Cerebellar cortex (tissue), 1 donor: ENCODE measurements at places on chromosomes 7 and 10.

DNA sequence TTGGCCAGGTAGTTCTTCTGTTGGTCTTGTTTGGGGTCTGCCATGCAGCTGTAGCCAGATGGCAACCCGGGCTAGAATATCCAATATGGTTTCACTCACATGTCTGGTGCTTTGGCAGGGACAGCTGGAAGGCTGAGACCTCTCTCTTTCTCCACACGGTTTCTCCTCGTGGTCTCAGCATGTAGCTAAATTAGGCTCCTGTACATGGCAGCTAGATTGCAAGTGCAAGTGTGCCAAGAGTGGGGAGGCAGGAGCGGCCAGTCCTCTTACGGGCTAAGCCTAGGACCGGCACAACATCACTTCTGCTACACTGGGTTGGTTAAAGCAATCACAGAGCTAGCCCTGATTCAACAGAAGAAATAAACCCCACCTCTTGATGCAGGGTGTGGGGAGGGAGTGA lies 9.3 kb upstream of the PDE1C start:
- peak; percentile 82 for DNase-seq

GRCh38 chr10:13271552-13272163 lies 28.2 kb downstream of the PHYH start:
- DNase-seq = peak; percentile 27

- DNase-seq = no peak
Measured at GRCh38 chr10:61142987-61143386, 199.0 kb upstream of the RHOBTB1 start.

- DNase-seq = no peak
Measured at GRCh38 chr7:55588976-55589604, 16.8 kb upstream of the VOPP1 start.

GRCh38 chr7:131021460-131021859 lies 287.5 kb upstream of the KLF14 start:
- no peak for DNase-seq

DNA sequence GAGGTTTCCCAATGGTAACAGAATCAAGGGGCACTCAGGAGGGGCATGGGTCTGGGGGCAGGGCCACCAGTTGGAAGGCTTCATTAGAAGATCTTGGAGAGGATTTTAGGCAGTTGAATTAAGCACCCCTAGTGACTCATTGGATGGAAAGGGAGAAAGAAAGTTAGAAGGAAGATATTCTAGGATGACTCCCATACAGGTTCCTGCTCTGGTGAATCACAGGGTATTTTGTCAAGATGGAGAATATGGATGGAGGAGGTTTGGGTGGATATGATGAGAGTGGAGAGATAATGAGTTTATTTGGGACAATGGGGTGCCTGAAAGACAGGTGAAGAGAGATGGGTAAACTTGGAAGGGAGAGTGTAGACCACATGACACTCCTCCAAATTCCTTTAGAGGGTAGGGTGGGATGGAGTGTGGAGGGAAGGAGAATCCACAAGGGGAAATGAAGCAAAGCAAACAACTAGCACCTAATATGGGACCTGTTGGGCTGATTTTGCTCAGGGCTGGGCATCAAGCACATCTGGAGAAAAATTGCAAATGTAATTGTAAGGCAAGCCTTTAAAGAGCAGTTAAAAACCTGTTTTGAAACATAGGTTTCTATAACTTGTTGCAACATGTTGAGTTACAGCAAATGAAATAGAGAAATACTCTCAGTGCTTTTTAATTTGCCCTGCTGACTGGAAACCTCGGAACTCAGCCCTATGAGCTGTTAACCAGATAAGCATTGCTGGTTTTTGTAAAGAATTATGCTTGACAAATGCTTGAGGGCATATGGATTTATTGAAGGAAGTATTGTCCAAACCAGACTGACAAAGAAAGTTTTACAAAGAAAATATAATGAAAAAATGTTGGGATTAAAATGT lies 2.9 kb upstream of the ENTPD7 start:
- no peak for DNase-seq

DNA sequence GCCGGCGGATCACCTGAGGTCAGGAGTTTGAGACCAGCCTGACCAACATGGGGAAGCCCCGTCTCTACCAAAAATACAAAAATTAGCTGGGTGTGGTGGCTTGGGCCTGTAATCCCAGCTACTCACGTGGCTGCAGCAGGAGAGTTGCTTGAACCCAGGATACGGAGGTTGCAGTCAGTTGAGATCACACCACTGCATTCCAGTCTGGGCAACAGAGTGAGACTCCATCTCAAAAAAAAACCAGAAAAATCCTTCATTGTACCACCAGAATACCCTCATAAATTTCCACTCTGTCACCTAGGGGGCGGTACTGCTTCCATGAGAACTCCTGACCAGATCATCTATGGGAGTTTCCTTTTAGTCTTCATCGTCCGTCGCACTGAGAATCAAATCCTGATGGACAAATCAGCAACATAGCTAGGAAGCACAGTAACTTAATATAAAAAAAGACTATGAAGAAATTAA lies 225.8 kb upstream of the KLF14 start:
- DNase-seq = no peak

- DNase-seq = peak; percentile 69
Measured at GRCh38 chr10:114550756-114551635, 107.1 kb downstream of the ABLIM1 start.

DNA sequence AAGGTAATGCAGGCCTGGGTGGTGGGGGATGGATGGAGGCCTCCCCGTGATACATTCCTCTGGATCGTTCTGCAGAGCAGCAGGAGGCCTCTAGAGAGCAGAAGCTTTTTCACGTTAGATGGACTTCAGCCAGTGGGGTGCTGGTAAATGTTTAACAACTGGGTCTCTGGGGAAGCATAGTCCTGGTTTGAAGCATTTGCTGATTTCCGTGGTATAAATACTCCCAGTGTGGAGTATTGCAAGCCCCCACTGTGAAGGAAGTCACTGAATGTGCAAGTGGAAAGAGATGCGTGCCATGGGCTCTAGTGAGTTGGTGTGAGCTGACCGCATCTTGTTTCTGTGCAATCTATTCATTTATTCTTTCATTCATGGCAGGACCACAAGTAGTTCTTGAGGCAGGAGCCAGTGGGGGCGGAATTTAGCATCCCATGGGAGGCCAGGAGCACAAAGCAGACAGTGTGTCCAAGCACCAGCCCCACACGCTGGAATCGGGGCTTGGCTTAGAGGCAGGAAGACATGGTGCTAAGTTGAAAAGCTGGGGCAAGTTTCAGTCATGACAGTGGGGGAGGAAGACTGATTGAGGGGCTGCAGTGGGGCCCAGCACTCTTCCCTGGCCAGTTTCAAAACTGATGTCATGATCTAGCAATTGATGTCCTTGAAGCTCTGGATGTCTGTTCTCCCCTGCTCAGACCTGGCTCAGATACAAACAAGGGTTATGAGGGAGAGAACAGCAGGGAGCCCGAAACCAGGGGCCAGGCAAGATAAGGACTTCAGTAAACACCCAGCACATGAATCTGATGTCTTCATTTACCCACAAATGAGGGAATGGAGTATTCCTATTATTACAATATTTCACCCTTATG lies 280.9 kb upstream of the LYZL1 start:
- DNase-seq = no peak

GRCh38 chr7:36615852-36616540 lies 108.3 kb downstream of the AOAH start:
- no peak for DNase-seq

DNA sequence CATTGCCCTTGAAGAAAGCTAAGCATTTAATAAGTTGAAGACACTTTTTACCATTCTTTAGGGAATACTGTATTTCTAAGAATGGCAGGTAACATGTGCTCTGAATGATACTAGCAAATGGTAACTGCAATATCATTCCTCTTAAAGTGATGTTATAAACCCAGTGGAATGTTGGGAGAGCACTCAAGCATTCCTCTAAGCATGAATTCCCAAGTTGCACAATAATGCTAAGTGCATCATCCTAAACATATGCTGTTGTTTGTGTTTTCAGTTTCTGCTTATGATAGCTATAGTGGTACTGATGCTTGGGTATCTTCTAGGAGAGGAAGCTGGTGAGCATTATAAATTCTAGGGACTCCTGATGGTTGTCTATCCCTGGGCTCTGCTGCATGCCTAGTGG lies 673.9 kb downstream of the PHTF2 start:
- no peak for DNase-seq

DNA sequence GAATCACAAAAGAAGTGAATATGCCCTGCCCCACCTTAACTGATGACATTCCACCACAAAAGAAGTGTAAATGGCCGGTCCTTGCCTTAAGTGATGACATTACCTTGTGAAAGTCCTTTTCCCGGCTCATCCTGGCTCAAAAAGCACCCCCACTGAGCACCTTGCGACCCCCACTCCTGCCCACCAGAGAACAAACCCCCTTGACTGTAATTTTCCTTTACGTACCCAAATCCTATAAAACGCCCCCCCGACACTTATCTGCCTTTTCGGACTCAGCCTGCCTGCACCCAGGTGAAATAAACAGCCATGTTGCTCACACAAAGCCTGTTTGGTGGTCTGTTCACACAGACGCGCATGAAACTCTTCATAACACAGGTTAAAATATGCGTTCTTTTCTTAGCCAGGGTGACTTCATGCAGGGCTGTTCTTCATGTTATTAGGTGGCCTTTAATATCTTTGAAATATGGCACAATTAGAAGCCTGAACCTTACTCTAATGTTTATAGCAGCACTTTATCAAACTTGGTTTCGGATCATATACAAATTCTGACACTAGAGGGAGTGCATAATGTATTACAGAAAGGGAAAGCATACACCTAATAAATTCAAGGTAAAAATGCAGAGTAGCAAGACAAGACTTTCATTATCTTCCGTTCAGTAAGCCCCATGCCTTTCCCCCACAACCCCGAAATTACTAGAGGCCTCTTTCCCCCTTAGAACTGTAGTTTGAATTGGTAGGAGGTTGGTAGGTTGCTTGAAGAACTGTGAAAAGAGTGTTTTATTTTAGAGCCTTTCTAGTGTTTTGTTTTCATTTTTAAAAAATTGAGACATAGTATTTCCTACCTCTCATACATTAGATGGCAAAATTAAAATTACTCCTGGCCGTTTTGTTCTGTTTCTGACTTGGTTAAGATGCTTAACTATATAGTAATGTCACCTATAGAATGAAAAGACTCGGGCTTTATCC lies 117.9 kb downstream of the NPY start:
- peak; percentile 7 for DNase-seq

GRCh38 chr10:50438049-50438936 lies 185.5 kb downstream of the SGMS1 start:
- DNase-seq = no peak

DNA sequence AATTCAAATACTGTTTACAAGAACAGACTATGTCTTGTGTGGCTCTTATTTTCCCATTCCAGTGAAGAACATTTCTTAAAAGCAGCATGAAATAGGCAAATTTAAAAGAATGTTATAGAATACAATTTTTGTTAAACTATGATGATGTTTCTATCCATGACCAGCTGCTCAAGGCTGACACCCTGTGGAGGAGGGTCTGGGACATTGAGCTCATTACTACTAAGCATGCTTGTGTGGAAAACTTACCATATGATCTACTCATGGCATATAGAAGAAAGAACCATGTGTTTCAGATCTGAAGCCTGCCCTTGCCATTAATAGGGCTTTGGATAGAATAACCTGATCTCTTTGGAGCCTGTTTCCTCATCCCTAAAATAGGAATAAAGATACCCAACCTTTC lies 125.0 kb downstream of the FOXP2 start:
- peak; percentile 5 for DNase-seq

DNA sequence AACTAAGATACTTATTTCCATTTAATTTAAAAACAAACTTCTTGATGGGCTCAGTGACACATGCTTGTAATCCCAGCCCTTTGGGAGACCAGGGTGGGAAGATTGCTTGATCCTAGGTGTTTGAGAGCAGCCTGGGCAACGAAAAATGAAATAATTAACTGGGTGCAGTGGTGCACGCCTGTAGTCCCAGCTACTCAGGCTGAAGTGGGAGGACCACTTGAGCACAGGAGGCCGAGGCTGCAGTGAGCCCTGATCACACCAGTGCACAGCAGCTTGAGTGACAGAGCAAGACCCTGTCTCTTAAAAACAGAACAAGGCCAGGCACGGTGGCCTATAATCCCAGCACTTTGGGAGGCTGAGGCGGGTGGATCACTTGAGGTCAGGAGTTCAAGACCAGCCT lies 37.4 kb downstream of the AVL9 start:
- no peak for DNase-seq

- no peak for DNase-seq
Measured at GRCh38 chr7:98548370-98548769, 68.7 kb upstream of the NPTX2 start.

GRCh38 chr10:47312663-47312995 lies 9.6 kb upstream of the GDF2 start:
- DNase-seq = no peak

DNA sequence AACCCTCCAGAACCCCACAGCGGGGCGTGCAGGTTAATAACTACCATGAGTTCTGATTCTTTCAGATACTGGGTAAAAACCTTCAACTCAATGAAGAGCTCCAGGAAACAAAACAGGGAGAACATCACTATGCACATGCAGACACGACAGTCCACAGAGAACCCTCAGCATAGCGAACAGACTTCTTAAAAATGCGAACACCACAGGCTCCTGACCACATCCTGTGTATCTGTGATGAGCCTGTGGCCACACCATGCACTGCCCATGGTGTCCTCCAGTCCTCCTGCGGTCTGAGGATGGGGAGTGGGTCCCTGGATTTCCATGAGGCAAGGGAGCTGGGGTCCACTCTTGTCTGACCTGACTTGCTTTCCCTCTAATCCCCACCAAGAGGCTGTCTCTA lies 107.2 kb downstream of the COBL start:
- no peak for DNase-seq

GRCh38 chr10:124008187-124008586 lies 85.2 kb downstream of the CHST15 start:
- DNase-seq = no peak
